Activated CD8-positive, alpha-beta memory T cell treated with anti-CD3 and anti-CD28 coated beads, Interleukin-2, amount 10 ng/mL, durations not matched to agents 7 days and 5 days (primary cell): ENCODE measurements at places on chromosomes 7 and 10.
A peak's percentile ranks its signal among the peaks of the same experiment; 100 is the strongest.

- no peak for DNase-seq
- peaks cover 9% of the 10 kb centered on the region for H3K4me1 ChIP-seq
- H3K36me3 ChIP-seq: peaks cover 18% of the 10 kb centered on the region
- H3K27ac ChIP-seq: no peak overlapping the region
These were observed 159.2 kb downstream of the GATA3 start for GRCh38 chr10:8213735-8214134.

DNA sequence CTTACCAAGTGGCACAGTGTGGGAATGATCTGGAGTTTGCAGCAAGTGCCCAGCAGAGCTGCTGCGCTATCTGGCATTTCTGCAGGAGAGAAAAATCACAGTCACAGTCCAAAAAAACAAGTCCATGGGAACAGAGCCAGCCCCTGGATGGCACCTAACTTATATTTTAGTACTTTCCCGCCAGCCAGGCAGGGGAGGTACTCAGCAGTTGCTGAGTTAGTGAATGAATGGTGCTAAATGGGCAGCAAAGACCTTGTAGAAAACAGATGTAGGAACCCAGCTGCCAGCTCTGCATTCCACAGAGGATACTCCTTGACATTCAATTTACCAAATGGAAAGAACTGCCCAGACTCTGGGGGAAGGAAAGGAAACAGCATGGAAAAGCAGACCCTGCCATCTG is 54.5 kb downstream of the GSDME start:
- no peaks in the 10 kb centered on the region for H3K36me3 ChIP-seq
- H3K4me3 ChIP-seq: no peak overlapping the region
- H3K27ac ChIP-seq: no peak overlapping the region
- DNase-seq: no peak
- no peaks in the 10 kb centered on the region for H3K27me3 ChIP-seq
- peaks cover 6% of the 10 kb centered on the region for H3K4me1 ChIP-seq

GRCh38 chr10:60107308-60107976 is 201.1 kb upstream of the CCDC6 start:
- H3K4me3 ChIP-seq: no peak overlapping the region
- H3K36me3 ChIP-seq: no peaks in the 10 kb centered on the region
- no peak overlapping the region for H3K27ac ChIP-seq
- no peaks in the 10 kb centered on the region for H3K4me1 ChIP-seq
- no peak for DNase-seq
- no peaks in the 10 kb centered on the region for H3K27me3 ChIP-seq

DNA sequence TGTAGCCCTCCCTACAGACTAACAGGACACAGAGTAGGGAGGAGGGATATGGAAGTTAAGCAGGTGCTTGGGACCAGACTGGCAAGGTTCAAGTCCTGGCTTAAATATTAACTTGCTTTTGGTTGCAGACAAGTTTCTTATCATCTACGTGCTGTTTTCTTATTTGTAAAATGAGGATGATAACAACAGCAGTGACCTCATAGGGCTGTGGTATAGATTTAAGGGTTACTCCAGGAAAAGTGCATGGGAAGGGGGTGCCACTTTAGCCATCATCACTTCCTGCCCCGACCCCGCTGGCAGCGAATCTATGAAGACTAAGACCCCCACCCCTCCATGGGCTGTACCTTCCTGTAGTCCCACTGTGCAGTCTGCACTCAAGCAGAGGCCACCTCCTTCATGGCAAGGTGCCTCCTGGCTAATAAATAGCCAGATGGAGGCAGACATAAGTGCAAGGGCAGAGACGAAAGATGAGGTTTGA is 250.2 kb downstream of the COBL start:
- no peaks in the 10 kb centered on the region for H3K4me1 ChIP-seq
- no peaks in the 10 kb centered on the region for H3K36me3 ChIP-seq
- H3K27ac ChIP-seq: no peak overlapping the region
- peaks cover 6% of the 10 kb centered on the region for H3K27me3 ChIP-seq
- H3K4me3 ChIP-seq: no peak overlapping the region

DNA sequence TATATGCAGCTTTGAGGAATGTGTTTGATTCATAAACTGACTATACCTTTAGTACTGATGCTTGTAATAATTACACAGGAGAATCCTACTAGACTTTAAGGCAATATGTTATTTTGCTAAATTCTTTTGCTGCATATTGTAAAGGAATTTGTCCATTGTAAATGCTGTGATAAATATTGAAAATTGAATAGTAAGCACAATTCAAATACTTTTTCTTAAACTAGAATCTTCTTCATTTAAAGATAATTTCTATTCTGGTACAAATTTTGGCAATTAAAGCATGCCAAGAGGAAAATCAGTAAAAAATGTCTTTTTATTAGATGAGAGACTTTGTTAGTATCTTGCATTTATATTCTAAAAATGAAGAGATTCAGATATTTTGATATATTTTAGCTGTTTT is 45.4 kb downstream of the SMNDC1 start:
- H3K36me3 ChIP-seq: peaks cover 19% of the 10 kb centered on the region
- no peak overlapping the region for H3K4me3 ChIP-seq
- DNase-seq: no peak
- H3K27me3 ChIP-seq: peaks cover 54% of the 10 kb centered on the region

GRCh38 chr7:4024806-4025205 is 657.3 kb upstream of the FOXK1 start:
- H3K4me3 ChIP-seq: no peak overlapping the region
- no peaks in the 10 kb centered on the region for H3K4me1 ChIP-seq
- no peaks in the 10 kb centered on the region for H3K27me3 ChIP-seq
- H3K27ac ChIP-seq: no peak overlapping the region

DNA sequence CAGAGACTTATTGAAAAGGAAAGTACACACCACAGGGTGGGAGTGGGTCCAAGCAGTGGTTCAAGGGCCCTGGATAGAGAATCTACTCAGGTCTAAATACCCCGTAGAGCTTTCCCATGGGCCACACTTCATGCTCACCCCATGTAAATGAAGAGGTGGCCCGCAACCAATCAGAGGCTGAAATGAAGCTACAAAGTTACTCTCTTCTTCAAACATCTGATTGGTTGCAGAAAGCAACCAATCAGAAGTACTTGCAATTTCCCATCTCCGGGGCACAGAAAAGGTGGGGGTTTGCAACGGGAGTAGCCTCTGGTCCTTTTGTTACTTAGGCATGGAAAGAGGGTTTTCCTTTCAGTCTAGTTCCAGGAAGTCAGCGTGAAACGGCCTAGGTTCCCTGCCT is 15.2 kb upstream of the GALNTL5 start:
- H3K4me3 ChIP-seq: no peak overlapping the region
- no peak for DNase-seq
- H3K27me3 ChIP-seq: peaks cover 18% of the 10 kb centered on the region

DNA sequence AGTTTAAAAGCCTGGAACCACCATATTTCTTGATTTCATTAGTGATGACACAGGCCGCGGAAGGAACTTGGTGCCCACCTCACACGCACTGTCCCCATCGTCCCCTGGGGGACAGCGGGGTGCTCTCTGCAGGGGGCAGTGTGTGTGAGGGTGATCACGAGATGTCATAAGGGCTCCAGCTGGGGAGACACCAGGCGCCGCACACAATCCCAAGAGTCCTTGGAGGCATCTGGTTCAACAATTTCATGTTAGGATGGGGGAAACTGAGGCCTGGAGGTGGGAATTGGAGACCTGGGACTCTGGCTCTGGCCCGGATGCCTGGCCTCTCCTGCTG is 66.4 kb downstream of the ELFN1 start:
- DNase-seq: no peak
- no peak overlapping the region for H3K27ac ChIP-seq
- no peak overlapping the region for H3K4me3 ChIP-seq
- H3K4me1 ChIP-seq: peaks cover 32% of the 10 kb centered on the region
- H3K27me3 ChIP-seq: peaks cover 29% of the 10 kb centered on the region

GRCh38 chr10:76043261-76043660 is 611.8 kb downstream of the LRMDA start:
- no peak overlapping the region for H3K27ac ChIP-seq
- no peak for DNase-seq
- H3K36me3 ChIP-seq: no peaks in the 10 kb centered on the region
- no peaks in the 10 kb centered on the region for H3K4me1 ChIP-seq
- no peaks in the 10 kb centered on the region for H3K27me3 ChIP-seq
- no peak overlapping the region for H3K4me3 ChIP-seq

GRCh38 chr7:32117837-32118236 is 47.6 kb upstream of the PDE1C start:
- H3K36me3 ChIP-seq: no peaks in the 10 kb centered on the region
- H3K4me1 ChIP-seq: no peaks in the 10 kb centered on the region
- H3K27ac ChIP-seq: no peak overlapping the region
- H3K27me3 ChIP-seq: no peaks in the 10 kb centered on the region
- no peak overlapping the region for H3K4me3 ChIP-seq

DNA sequence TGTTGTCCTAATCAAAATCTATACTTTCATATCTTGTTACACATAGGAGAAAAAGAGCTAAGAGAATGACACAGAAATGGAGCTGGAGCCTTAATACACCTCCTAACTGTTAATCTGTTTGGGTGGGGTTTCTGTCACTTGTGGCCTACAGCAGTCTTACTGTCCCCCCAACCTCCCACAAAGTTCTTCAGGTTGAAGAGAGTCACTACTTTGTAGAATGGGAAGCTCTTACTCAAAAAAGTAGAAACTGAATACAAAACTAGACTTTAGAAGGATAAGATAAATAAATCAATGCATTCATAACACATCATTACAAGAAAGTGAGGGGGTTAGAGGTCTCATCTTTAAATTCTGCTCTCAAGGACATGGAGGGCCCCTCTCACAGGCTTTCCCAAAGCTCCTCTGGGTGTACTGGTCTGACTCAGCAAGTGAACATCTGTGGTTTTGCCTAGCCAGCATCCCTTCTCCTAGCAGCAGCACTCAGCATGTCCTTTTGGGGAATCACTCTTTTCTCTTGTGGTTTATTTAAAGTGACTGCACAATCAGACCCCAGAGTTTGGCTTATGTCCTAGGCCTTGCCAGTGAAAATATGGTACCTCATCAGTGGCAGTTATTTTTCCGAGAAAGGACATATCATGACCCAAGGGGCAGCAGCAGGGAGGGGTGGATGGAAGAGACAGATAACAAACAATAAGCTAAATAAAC is 2.0 kb upstream of the BLVRA start:
- peaks cover 35% of the 10 kb centered on the region for H3K4me1 ChIP-seq
- peaks cover 12% of the 10 kb centered on the region for H3K27me3 ChIP-seq
- H3K27ac ChIP-seq: no peak overlapping the region
- H3K36me3 ChIP-seq: peaks cover 3% of the 10 kb centered on the region
- peak overlapping the region; percentile 64 for H3K4me3 ChIP-seq

DNA sequence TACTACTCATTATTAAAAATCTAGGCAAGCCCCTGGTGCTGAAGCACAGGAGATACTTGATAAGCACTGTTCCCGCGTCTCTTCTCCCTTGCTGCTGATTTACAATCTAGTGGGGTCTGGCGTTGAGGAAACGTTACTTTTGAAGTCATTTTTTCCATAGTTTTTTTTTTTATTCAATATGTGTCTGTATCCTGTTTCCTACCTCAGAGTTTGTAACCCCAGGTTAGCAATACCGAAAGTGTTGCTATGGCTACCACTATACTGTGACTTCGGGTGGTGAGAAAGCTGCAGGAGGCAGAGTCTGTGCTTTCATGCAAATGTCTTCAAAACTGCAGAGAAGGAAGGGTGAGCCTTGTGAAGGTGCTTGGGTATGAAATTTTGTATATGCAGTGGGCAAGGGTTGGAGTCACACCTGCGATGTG is 458.8 kb upstream of the GHITM start:
- DNase-seq: peak; percentile 80
- H3K27ac ChIP-seq: peak overlapping the region; percentile 67
- H3K36me3 ChIP-seq: no peaks in the 10 kb centered on the region
- peak overlapping the region; percentile 23 for H3K4me3 ChIP-seq
- H3K4me1 ChIP-seq: peaks cover 34% of the 10 kb centered on the region
